ENCODE measurements at places on chromosomes 2 and 18.

- no peak for DNase-seq
These were observed 125.9 kb downstream of the ANTXR1 start for GRCh38 chr2:69138793-69139459.

GRCh38 chr2:113157118-113157896, 16.5 kb upstream of the PSD4 start:
- no peak for DNase-seq

- no peak for DNase-seq
These were observed 21.5 kb upstream of the ZEB2 start for GRCh38 chr2:144541396-144541795.

- DNase-seq, result no peak
These were observed 272.3 kb downstream of the RAD51AP2 start for GRCh38 chr2:17245906-17246305.

GRCh38 chr2:170845343-170845742, 28.7 kb downstream of the GAD1 start:
- DNase-seq, result no peak

GRCh38 chr2:237361194-237362004, 52.6 kb downstream of the COL6A3 start:
- no peak for DNase-seq

- no peak for DNase-seq
These were observed 15.5 kb upstream of the ECEL1 start for GRCh38 chr2:232502911-232503808.

DNA sequence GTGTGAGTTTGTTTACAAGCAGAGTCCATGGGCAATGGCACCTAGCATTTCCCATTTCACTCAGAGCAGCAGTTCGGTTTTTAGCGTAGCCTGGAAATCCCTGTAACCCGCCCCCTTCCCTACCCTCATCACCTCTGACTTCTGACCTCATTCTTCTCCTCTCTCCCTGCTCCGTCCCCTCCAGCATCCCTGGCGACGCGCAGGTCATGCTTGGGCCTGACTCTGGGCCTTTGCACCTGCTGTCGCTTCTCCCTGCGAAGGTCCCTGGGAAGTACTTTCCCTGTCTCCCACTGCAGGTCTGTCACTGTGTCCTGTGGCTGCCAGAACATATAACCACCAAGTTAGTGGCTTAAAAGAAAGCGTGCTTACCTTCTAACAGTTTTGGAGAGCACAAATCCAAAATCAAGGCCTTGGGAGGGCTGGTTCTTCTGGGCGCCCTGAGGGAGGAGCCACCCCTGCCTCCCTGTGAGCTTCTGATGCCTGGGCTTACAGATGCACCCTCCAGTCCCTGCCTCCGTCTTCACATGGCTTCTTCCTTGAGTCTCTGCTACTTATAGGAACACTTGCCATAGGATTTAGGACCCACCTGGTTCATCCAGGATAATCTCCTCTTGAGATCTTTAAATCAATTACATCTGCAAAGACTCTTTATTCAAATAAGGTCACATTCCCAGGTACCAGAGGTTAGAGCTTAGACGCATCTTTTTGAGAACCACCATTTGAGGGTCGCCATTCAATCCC, 8.1 kb upstream of the RAB17 start:
- no peak for DNase-seq

DNA sequence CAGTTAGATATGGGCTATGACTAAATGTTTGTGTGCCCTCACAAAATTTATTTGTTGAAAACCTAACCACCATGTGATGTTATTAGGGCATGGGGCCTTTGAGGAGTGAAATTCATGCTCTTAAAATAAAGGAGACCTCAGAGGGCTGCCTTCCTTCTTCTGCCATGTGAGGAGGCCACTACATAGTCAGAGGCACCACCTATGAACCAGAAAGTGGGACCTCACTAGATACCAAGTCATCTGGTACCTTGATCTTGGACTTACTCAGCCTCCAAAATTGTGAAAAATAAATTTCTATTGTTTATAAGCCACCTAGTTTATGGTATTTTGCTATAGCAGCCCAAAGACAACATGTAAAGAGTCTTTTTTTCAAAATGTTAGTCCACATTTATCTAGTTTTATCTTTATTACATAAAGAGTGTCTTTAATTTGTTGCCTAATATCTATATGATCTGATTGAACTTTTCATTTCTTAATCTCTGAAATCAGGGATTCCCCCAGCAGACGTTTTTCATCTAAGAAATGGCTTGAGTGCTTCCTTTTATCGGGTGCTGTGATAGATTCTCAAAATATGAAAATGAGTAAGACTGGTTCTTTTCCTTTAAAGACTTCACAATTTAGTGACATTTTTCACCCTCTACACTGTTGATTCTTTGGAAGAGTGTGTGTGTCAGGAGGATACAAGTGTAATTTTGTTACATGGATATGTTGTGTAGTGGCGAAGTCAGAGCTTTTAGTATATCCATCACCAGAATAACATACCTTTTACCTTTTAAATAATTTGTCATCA, 34.2 kb downstream of the PMS1 start:
- DNase-seq, result no peak

DNA sequence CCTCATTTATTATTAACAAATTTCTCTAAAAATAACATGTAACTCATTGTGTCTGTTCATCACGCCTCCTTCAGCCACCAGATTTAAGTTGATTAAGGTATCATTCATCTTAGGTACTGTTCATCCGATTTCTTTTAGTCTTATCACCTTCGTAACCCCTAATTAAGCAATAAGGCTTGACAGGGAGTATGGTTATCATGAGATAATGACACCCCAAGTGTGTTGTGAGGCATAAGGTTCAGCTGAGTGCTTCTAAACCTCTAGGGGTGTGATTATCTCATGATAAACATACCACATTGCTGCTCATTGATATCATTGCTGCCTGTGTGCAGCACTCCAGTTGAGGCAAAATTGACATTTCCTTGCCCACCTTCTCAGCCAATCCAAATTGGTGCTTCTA, 158.9 kb upstream of the BOD1L2 start:
- no peak for DNase-seq

DNA sequence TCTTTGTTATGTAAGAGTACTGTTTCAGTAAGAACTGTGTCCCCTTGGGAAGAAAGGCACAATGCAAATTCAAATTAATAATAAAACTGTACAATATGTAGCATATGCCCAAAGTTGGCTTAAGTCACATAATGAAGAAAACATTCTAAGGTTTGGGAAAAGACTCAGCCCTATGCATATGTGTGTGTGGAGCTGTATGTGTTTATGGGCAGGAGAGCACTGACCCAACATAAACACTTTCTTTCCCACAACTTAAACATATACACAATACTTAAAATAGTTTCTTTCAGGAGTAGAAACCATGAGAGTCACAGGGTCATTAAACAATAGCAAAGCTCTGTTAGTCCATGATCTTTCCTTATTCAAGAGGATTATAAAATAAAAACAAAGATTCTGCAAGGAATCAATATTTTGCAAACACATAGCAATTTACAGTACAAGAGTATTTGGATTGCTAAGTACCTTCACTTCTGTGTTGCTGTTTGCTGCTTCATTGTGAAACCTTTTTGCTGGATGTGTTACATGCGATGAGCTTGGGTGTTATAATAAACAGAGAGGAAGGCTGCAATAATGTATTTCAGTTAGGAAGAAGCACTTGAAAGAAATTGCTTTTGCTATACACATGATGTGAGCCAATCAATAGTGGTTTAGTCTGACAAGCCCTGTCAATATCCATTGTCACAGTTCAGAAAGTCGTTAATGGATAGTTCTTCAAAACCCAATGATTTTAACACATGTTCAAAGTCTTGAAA, 347.3 kb downstream of the ARHGAP15 start:
- DNase-seq, result no peak

DNA sequence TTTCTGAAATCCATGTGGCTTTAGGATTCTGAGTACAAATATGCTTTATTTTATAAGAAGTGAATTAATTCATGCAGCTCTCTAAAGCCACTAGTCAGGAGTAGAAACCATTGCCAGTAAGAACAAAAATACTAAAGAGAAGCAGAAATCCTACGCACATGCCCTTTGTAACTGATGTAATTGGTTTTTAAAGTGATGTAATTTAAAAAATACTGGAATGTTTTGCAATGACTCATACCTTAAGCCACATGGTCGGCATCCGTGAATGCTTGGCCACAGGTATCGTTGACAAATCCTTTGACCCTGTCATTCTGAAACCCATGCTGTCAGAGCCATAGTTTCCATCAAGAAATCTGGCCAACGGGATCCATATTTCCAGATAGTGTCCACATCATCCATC, 213.3 kb downstream of the ACKR3 start:
- DNase-seq, result no peak

GRCh38 chr18:75335511-75335910, 92.0 kb downstream of the SMIM21 start:
- no peak for DNase-seq

- DNase-seq, result no peak
These were observed 532.8 kb downstream of the FBXO15 start for GRCh38 chr18:73614812-73615211.

GRCh38 chr18:56481751-56482150, 156.6 kb downstream of the TXNL1 start:
- no peak for DNase-seq

DNA sequence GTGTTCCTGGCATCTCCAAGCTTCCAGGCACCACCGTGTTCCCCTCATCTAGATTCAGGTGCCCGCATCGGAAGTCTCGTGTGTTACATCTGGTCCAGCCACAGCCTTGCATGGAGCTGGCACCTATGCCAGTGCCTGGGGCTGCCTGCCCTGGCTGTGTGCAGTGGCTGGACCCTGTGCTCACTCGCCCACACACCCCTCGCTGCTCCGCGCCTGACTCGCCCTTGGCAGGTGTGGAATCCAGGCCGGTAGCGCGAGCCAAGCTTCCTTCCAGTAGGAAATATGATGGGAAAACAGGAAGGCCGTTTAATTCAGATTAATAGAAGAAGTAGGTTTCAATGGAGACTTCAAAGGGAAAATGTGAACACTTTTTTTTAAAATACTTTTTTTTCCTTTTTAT, 78.0 kb downstream of the PTPN4 start:
- no peak for DNase-seq

DNA sequence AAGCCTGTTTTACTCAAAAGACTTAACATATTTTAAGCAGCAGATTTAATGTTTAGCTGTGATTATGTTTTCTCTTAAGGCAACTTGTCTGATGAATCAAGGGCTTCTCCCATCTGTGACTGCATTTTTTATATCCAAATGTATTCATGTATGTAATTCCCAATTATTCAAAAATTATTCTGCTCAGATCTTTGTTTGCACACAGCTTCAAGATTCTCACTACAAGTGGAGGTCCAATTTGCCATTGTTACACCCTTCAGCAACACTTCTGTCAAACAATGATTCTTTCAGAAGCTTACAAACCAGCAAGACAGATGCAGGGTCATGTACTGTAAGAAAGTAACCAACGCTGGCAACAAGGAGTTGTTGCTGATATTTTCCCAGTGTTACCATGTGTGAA, 5.9 kb upstream of the LRPPRC start:
- DNase-seq, result no peak

GRCh38 chr18:9069601-9070000, 32.9 kb upstream of the NDUFV2 start:
- no peak for DNase-seq

- DNase-seq, result no peak
These were observed 1295.7 kb downstream of the DPP10 start for GRCh38 chr2:115738111-115738510.

DNA sequence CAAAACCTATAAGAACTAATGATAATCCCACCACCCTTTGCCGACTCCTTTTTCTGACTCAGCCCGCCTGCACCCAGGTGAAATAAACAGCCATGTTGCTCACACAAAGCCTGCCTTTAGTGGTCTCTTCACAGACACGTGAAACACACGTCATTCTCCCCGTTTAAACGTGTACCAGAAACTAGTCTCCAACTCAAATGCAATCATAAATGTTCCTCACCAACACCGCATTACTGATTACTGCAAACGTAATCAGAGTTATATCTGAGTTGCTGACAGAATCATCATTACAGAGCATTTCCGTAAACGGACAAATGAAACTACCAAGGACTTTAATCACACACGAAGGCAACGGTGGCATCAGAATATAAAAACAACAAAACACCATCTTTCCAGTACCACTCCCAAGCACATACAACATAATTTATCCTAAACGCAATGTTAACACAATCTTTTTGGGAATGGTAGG, 1.9 kb downstream of the CLK1 start:
- DNase-seq, result no peak

GRCh38 chr18:43664487-43665008, 387.3 kb upstream of the SYT4 start:
- DNase-seq, result no peak

DNA sequence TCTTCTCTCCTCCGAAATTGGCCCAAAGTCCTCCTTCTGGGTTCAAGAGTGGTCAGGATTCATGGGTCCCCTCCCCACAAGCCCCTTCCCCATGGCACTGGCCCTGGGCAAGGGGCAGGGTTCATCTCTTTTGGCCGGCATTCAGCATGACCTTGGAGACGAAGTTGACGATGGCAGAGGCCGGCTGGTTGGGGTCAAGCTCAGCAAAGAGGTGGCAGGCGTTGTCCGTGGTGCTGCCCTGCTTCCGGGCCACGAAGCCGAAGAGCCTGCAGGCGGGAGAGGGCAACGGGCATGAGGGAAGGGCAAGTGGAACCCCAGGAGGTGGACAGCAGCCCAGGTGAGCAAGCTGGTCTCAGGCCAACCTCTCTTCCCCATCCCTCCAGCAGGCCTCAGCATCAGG, 198.5 kb downstream of the TNS1 start:
- DNase-seq, result no peak

DNA sequence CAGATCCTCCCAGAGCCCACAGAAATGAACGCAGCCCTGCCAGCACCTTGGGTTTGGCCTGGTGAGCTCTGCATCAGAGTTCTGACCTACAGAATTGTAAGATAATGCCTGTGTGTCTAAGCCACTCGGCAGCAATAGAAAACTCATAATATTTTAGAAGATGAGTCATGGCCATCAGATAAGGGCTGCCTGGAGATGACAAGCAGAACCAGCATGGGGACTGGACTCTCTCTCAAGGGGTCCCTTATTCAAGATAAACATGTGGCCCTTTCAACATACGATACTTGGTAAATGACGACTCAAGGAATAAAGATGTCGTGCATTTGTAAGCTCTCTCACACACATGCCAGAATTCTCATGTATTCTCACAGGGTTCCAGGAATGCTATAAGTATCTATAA, 8.5 kb upstream of the AGAP1 start:
- DNase-seq, result no peak

DNA sequence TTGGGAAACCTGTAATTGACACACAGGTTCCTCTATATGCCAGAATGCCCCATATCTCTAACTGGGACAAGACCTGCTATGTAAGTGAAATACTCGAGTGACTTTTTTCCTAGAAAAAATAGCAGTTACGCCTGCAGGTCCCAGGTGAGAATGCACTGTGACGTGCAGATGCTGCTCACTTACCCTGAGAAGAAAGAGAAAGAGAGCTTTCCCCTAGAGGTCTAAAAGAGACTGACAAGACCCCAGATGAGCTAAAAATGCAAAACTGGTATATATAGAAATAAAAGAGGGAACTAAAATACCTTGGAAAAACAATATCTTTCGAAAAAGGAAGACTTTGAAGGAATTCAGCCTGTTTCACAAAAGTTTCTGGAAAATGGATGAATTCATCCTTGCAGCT, 383.0 kb upstream of the DCC start:
- no peak for DNase-seq

GRCh38 chr2:130190237-130190636, 8.0 kb downstream of the TUBA3E start:
- no peak for DNase-seq

GRCh38 chr2:72078773-72079172, 68.9 kb downstream of the CYP26B1 start:
- DNase-seq, result no peak
